ENCODE measurements at places on chromosomes 4 and X.
A peak's percentile ranks its signal among the peaks of the same experiment; 100 is the strongest.

- peak; percentile 30 for DNase-seq
Measured at GRCh38 chrX:19747652-19748610, 139.5 kb downstream of the SH3KBP1 start.

- no peak for DNase-seq
Measured at GRCh38 chr4:74041418-74041817, 2.9 kb upstream of the CXCL3 start.

DNA sequence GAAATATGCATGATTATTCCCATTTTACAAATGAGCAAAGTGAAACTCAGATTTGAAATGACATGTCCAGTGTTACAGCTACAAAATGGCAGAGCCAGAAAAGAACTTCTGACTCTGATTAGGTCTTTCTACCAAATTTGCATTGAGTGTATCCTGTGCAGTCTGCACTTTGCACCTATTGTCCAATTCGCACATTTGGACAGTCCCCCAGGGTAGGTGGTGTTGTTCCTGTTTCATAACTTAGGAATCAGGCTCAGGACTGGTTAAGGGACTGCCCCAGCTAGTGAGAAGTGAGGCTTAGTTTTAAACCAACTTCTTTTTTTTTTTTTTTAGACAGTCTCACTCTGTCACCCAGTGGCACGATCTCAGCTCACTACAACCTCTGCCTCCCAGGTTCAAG is 137.9 kb upstream of the NALF2 start:
- no peak for DNase-seq

DNA sequence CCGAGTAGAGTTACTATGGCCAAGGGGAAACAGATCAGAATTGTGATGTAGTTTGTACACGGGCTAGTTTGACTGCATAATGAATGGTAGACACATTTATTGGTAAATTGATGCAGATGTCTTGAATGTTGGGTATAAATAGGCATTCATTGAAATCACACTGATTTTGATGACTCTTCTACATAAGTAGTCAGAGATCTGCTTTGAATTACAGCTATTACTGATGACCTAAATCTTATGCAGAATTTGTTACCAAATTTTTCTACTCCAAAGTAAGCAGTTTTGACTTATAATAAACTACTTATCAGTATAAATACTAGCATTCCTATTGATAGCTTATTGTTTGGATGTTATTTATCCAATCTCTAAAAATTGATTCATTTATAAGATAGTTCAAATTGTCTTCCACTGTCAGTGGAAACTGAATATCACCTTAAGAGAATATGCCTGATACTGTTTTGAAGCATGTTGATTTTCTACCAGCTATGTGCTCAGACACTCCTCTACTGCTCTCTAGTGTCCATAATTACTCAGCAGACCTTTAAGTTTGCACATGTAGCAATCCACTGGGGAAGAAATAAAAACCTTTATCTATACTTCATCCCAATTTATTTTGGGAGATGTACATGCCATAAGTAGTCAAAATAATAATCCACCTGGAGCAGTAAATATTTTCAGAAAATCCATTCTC is 120.3 kb downstream of the RASL11B start:
- no peak for DNase-seq

GRCh38 chr4:45082101-45082500 is 355.7 kb upstream of the GNPDA2 start:
- no peak for DNase-seq

GRCh38 chrX:126770179-126770578 is 49.4 kb upstream of the PRR32 start:
- no peak for DNase-seq

GRCh38 chr4:177403746-177404145 is 38.5 kb downstream of the AGA start:
- no peak for DNase-seq

DNA sequence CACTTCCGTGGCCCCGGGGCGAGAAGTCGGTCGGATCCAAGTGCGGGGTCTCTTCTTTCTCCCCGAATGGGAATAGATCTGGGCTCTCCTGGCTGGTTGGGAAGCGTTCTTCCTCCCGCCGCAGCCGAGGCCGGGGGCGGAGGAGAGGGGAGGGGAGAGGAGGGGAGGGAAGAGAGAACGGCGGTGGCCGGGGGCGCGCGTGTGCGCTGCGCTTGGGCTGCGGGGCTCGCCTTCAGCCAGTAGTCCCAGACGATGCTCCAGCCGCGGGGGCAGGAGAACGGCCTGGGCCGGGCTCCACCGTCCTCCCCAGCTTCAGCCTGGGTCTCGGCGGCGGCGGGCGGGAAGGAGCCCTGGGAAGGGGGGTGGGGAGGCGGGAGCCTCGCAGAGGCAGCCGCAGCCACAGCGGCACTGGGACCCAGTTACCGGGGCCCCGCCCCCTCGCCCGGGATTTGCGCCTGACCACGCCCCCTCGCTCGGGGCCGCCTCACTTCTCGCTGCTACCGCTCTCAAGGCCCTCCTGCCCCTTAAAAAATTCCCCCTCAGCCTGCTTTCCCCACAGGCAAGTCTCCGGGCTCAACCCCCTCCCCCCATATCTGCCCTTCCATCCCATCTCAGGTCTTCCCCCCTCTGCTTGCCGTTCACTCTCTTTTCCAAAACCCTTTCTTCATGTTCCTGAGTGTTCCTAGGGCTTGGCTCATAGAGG is at the start of gene FGD1:
FGD1 (minus strand) TSS at position 421 of the 703 bp plus-strand sequence. CDS start 802 bp downstream, outside the sequence.
- DNase-seq, result peak; percentile 7

- no peak for DNase-seq
Measured at GRCh38 chr4:52957835-52958631, 95.9 kb downstream of the RASL11B start.

- no peak for DNase-seq
Measured at GRCh38 chr4:14790494-14790893, 211.8 kb upstream of the CPEB2 start.

- DNase-seq, result no peak
Measured at GRCh38 chrX:139126493-139126892, 404.0 kb upstream of the F9 start.

DNA sequence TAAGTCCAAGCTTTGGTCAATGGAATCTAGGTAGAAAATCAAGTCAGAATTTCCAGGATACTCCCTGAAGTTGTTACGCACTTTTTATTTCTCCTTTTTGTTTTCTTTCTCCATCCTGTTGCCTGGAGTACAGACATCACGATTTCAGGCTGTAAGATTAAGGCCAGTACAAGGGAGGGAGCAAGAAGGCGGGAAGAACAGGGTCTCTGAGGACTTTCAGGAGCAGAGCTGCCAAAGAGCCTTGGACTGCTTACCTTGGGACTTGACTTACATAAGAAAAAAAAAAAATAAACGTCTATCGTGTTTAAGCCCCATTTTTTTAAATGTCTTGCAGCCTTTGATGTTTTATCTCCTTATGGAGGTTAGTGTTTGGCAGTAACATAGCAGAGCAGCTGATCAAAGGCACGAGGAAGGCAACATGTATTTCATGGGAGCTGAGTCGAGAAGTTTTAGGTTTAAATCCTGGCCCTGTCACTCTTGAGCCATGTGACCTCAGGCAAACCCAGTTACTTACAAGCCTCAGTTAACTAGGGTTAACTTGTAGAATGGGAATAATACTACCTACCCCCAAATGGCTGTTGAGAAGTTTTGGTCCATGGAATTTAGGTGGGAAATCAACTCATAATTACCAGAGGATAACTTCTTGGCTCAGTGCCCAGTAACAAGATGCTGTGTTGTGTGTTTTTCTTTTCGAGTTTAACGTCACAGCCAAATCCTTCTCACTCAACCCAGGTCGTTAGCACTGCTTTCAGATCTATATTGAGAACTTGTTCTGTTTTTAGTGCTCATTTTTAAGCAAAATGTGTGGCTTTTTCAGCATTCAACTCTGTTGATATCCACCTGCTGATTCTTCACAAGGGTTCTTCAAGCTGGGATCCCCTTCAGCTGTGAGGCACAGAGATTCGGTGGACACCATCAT is 106.8 kb downstream of the CLNK start:
- no peak for DNase-seq

- no peak for DNase-seq
Measured at GRCh38 chr4:2390146-2390545, 28.3 kb downstream of the ZFYVE28 start.

DNA sequence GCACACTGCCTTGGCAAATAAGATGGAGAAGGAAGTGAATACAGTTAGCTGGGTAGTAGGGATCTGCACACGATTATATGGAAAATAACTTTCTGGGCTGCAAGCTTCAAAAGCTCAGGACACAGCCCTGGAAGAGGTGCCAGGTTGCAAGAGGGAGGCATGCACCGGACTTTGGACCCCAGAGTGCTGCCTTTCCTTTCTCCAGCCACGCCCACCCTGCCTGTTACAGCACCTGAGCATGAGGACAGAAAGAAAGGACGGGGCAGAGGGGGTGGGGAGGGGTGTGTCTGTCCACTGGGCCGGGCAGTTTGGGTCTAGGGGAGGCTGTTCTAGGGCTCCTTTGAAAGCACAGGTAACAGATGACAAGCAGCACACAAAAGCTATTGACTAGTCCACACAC is 152.8 kb downstream of the ENPP6 start:
- DNase-seq, result no peak

- DNase-seq, result no peak
Measured at GRCh38 chrX:45614853-45615252, 414.2 kb upstream of the DIPK2B start.

DNA sequence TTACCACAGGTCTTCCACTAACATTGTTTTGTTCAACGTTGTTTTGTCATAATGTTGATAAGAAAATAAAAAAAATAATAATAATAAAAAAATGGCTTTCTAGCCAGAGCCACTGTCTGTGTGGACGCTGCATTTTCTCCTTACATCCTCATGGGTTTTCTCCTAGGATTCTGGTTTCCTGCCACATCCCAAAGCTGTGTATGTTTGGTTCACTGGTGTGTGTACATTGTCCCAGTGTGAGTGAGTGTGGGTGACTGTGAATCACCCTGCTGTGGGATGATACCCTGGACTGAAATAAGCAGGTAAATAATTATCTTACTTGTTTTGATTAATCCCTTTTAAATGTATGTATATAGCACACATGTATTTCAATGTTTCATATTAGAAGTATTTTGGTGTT is 2154.4 kb upstream of the AGA start:
- DNase-seq, result no peak

DNA sequence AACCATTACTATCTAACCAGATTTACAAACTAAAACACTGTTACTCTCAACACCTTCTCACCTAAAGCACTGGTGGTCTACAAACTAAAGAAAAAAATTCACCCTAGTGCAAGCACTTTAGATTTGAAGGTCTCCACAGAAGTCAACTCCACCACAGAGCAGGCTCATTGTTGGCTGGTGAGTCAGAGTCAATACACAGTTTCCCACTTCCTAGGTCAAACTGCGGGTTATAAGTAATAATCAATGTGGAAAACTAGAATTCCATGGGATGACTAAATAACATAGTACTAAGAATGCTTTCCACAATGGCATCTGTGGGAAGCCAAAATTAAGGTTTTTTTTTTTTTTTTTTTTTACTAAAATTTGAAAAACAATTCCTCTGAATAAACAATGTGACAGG is 191.8 kb downstream of the PDGFC start:
- DNase-seq, result no peak

DNA sequence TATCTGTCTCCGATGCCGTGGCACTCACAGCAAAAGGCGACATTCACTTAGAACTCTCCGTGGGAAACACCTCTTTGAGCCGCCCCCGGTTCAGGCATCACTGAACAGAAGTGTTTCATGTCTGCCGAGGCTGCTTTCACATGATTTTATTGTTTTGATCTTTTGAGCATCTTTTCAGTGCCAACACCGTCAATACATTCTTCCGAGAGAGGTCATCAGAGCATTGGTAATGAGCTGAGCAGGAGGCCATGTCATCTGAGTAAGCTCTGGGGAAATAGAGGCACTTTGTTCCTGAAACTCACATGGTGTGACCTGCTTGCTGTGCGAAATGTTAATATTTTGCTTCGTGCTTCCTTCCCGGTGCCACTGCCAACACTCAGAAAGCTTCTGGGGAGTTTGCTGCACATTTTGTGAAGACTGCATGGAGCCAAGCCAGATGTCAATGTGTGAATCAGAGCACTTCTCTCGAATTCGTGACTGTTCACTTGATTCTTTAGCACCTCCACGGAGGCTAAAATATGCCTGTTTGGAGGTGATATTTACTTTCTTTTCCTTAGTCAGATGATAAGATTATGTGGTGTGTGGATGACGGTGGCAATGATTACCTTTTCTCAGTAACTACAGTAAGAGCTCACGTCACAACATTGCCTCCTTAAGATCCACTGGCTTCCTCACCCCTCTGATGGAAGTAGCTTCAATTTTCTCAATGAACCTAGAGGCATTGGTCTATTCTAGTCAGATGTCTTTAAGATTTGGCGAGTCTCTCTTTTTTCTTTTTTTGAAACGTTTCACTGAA is 222.3 kb upstream of the HS3ST1 start:
- no peak for DNase-seq

GRCh38 chrX:31314921-31315320 is 243.1 kb upstream of the FTHL17 start:
- DNase-seq, result no peak

- DNase-seq, result no peak
Measured at GRCh38 chrX:39808471-39808917, 289.3 kb downstream of the BCOR start.

- DNase-seq, result no peak
Measured at GRCh38 chrX:64894454-64895038, 81.7 kb downstream of the ZC4H2 start.

- no peak for DNase-seq
Measured at GRCh38 chr4:86974551-86974994, 39.8 kb downstream of the AFF1 start.

DNA sequence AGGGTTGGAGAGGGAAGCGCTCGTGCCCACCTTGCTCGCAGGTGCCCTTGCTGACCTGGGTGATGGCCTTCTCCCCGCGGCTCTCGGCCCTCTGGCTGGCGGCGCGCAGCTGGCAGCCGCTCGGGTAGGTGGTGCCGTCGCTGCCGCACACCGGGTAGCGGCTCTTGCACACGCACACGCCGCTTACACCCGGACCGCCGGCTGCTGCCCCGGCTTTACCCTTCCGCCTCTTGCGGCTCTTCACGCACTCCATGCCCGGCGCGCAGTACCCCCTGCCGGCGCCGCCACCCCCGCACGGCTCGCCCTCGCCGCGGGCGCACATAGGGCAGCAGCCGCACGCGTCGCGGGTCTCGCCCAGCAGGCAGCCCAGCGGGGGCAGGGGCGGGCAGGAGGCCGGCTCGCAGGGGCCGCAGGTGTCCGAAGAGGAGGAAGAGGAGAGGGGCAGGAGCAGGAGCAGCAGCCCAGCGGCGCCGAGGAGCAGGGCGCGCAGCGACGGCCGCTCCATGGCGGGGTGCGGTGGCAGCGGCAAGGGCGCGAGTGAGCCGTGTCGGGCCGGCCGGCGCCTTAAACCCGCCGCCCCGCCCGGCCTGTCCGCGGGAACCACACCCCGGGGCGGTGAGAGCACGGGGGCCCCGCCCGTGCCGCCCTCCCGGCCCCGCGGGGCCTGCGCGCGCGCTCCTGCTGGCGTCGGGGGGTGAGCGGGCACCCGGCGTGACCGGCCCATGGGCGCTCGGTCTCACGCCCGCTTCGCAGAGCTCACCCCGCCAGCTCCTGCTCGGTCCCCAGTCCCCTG is at the start of gene IGFBP7:
IGFBP7 (minus strand) TSS at position 539 of the 793 bp plus-strand sequence; CDS start at position 505, 34 bp downstream.
- DNase-seq, result no peak

GRCh38 chr4:91325495-91325894 is 978.3 kb upstream of the GRID2 start:
- no peak for DNase-seq

GRCh38 chrX:107699616-107700015 is 71.3 kb downstream of the PRPS1 start:
- DNase-seq, result no peak

All from stimulated activated CD8-positive, alpha-beta memory T cell treated with anti-CD3 and anti-CD28 coated beads, Interleukin-7, amount 100 ng/mL, for 24 hours (primary cell).